Stimulated activated CD4-positive, alpha-beta T cell treated with anti-CD3 and anti-CD28 coated beads, Interleukin-15, amount 100 ng/mL, for 1 hour (primary cell): ENCODE measurements at places on chromosomes 13 and 19.
A peak's percentile ranks its signal among the peaks of the same experiment; 100 is the strongest.

DNA sequence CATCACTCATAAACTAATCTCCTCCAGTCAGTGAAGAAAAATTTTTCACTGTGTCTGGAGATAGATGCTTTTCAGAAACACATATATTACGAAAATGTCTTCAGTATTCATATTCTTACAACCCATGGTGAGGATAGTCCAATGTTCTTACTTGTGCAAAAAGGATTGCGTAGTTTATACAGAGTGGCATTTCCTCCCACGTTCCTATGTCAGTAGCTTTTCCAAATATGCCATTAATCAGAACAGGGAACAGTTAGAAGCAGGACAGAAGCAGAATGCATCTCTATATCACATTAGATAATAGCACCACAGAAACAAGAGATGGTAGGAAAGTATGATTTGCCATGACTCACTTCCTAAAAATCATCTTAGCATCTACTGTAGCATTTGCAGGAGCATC, 282.9 kb downstream of the SLITRK5 start:
- no peak for DNase-seq

GRCh38 chr13:50320271-50320862, 305.1 kb downstream of the KCNRG start:
- DNase-seq, result no peak

- DNase-seq, result no peak
Measured at GRCh38 chr19:1471010-1471514, 8.0 kb downstream of the C19orf25 start.

GRCh38 chr13:32528358-32528757, 10.2 kb downstream of the N4BP2L2 start:
- DNase-seq, result no peak

DNA sequence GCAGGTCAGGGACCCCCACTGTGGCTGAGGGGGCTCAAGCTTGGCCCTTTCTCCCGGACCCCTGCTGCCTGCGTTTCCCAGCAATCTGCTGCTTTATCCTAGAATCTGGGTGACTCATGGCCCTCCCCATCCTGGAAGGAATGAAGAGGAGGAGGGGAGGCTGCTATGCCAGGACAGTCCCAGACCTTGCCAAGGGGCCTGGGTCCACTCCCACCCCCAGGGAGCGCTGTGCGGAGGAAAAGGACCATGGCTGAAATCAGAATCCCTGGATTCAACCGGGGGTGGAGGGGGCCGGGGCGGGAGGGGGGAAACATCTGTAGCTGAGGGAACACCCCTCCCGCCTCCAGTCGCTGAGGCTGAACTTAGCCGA, 20.5 kb downstream of the ZNF114 start:
- DNase-seq, result no peak

DNA sequence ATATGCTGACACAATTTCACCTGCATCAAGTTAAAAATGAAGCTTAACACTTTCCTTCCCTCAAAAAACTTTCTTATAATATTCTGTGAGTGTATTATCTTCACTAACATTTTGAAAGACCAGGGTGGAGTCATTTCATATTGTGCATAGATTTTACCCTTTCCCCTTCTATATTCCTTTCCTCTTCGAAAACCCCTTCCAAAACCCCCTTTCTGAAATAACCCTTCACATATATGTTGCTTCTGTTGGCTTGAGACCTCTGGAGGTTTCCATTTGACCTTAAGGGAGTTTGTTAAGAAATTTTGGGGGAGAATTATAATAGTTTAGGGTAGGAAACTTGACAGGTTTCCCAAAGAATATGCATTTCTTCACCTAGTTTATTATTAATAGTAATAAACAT, 489.6 kb upstream of the MIR17HG start:
- no peak for DNase-seq

DNA sequence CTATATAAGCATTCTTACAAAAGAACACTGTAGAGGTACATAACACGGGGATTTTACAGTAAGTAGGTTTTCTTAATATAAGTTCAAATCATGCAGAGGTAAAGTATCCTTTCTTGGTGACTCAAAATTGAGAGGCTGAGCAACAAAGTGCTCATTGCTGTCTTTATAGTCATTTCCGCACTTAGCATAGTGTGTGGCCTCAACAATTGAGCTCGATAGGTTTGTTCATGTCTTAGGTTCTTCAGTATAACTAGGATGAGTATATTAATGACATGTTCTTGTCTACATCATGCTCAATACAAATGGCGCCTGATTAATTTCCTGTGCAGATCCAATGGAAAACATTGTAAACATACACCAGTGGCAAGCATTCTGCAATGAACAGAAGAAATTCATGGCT, 1.4 kb downstream of the WDFY2 start:
- DNase-seq, result no peak

DNA sequence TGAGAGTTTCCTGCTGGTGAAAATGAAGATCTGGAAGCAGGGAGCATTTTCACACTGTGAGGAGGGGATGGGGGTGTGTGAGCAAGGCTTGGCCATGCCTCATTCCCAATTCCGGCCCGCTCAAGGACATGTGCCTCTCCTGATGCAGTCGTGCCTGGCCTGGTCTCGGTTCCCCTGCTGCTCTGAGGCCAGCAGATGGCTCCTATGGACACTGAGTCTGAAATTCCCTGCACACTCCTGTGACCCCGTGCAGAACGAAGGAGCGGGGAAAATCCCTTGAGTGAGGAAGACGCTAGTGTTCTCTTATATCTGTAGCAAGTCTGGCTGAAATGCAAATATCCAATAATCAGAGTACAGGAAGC, 363 bp upstream of the ZNF763 start:
- no peak for DNase-seq

DNA sequence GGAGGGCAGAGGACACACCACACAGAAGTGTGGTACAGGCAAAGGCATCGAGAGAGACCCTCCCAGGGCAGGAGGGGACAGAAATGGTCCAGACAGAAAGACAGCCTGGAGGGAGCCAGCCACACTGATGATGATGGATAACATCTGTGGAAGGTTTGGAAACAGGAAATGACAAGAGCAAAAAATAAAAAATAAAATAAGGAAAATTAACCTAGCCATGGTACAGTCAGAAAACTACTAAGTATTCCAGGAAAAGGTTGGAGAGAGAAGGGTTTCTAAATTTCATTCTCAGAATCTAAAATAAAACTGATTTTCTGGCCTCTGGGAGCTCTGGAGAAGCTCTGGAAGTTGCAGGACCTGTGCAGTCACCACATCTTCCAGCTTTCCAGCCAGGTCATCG, 115.2 kb upstream of the VSTM2B start:
- no peak for DNase-seq

DNA sequence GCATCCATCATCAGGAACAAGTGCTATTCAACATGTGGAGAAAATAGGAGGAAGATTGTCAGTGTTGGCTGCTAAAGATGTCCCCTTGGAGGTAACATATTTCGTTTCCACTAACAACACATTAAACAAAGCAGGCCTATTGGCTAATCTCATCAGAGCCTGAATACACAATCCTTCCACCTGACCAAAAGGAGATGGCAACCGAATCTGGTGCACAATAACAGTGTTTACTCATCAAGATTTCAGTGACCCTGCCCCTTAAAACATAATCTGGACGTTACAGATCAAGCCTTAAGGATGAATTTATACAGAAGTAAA, 582.5 kb downstream of the EFNB2 start:
- no peak for DNase-seq

DNA sequence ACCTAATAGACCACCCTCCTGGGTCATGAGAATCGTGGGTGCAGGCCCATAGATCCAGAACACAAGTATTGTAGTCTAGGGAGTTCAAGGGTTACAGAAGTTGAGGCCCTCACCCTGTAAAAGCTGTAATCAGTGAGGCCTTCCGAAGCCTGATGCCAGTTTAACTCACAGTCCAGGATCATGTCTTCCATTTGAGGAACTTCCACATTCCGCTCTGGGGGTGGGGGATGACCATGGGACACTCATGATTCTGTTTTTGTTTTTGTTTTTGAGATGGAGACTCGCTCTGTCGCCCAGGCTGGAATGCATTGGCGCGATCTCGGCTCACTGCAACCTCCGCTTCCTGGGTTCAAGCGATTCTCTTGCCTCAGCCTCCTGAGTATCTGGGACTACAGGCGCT, 1.7 kb upstream of the RASIP1 start:
- DNase-seq, result no peak

DNA sequence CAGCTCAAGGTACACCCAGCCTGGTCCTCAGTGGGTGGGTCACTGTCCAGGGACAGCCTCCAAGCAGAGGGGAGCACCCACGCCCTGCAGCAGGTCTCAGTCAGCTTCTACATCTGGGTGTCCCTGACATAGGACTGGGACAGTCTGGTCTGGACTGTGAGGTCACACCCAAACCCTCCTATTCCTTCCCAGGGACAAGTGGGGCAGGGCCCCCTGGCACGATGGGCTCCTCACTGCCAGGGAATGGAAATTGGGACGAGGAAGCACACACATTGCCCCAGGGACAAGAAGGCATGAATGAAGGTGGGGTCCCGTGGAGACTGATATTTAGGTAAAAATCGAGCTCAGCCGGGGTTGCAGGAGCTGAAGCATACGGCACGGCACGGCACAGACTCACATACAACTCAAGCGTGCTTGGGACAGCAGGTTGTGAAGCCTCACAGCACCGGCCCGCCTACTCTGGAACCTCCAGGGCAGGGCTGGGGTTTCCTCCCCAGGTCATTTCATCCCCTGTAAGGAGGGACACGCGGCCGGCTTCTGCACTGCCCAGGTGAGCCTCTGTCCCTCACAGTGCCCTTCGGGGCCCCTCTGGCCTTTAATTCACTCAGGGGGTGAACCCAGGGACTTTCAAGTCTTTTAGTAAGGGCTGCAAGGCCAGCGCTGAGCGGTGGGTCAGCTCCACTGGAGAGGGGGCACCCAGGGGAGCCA, 3.5 kb downstream of the PNMA8B start:
- no peak for DNase-seq

DNA sequence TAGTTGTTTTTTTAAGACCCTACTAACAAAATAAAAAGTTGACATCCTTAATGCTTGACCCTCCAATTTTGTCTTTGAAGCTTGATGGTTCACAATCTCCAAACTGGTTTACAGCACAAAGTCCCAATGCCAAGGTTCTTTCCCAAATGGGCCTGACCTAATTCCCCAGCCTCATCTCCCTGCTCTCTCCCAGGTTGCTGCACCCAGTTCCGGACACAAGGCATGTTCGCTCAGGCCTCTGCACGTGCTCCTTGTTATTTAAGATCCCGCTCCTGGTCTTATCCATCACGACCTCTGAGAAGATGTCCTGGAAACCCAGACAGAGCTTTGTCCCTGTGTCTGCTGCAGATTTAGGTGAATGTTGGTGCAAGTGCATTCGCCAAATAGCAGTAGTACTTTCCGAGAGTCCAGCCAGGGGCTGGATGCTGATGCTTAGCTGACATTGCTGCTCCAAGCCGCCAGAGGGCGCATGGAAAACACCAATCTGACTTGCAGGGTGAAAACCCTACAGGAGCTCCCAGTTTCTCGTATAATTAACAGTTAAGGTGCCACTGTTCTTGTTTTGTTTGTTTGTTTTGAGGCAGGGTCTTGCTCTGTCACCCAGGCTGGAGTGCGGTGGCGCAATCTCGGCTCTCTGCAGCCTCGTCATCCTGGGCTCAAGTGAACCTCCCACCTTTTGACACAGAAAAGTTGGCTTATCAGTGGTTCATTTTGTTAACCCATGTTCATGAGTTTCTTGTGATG, 18.5 kb downstream of the LYPD3 start:
- DNase-seq, result peak; percentile 66

GRCh38 chr19:30880151-30880550, 469.1 kb downstream of the TSHZ3 start:
- DNase-seq, result no peak

DNA sequence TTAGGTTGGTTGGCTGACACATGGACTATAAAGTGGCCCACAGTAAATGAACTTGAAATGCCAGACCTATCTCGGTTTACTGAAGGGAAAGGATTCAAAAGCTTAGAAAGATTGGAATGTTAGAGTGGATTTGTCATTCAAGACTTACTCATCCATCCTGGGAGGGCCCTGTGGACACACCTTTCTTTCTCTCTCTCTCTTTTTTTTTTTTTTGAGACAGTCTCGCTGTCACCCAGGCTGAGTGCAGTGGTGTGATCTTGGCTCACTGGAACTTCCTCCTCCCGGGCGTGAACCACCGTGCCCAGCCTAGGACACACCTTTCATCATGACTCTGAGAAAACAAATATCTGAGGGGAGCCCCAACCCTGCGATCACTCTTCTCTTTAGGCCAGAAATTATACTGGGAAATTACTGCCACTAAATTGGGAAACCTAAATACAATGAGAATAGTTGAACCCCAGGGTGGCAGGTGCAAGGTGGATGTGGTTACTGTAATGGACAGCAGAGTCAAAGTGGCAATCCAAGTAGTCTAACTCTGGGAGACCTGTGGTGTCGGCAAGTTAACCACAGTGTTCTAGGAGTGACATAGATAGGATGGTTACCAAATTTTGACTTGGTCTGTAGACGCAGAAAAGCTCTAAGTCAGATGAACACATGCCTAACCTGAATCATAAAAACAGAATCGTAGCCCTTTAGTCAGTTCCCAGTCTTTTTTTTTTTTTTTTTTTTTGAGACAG, 47.1 kb upstream of the ZMYM5 start:
- DNase-seq, result no peak

DNA sequence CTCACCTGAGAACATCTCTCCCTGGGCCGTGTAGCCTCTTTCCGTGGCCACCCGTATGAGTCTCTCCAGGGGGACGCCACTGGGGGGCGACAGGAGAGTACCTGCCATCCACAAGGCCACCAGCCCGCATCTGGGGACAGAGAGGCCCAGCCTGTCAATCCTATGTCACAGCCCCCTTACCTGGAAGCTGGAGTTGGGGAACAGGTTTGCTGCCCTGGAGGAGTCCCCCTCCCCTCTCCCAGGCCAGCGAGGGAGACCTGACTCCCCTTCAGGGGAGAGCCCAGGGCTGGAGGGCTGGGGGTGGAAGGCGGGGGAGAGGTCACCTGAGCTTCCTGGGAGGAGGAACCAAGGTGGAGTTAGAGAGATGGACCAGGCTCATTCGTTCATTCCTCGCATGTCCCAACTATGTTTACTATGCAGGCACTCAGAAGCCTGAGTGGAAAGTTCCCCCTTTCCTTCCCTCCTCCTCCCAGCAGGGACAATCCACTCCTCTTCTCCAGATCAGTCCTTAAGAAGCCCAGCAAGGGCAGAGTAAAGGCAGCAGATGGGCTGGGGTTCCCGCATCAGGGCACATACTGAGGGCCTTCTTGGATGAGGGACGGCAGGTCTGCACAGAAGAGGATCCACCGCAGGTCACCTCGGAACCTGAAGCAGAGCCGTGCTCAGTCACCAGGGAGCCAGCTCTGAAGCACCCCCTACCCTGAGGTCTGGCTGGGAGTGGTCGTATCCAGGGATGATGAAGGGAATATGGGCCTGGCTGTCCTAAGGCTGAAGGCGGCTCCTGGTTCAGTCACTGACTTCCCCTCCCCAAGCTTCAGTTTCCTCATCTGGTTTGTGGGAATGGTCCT, 5.5 kb downstream of the ACTMAP start:
- DNase-seq, result no peak

DNA sequence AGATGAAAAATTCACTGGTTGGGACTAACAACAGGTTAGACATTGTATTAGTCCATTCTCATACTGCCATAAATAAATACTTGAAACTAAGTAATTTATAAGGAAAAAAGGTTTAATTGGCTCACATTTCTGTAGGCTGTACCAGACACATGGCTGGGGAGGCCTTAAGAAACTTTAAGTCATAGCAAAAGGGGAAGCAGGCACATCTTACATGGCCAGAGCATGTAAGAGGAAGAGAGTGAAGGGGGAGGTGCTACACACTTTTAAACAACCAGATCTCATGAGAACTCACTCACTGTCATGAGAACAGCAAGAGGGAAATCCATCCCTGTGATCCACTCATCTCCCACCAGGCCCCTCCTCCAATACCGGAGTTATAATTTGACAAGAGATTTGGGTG, 125.9 kb downstream of the SUCLA2 start:
- no peak for DNase-seq

- DNase-seq, result peak; percentile 8
Measured at GRCh38 chr19:8610041-8610935, at the start of gene ADAMTS10. Gene ADAMTS10 (minus strand): TSS chr19:8610715. CDS start chr19:8605710, 5,005 bp downstream.

- no peak for DNase-seq
Measured at GRCh38 chr13:69213396-69213795, 894.2 kb upstream of the ATXN8OS start.
